GM18507 (cell line): ENCODE measurements at places on chromosomes 7 and 10.

DNA sequence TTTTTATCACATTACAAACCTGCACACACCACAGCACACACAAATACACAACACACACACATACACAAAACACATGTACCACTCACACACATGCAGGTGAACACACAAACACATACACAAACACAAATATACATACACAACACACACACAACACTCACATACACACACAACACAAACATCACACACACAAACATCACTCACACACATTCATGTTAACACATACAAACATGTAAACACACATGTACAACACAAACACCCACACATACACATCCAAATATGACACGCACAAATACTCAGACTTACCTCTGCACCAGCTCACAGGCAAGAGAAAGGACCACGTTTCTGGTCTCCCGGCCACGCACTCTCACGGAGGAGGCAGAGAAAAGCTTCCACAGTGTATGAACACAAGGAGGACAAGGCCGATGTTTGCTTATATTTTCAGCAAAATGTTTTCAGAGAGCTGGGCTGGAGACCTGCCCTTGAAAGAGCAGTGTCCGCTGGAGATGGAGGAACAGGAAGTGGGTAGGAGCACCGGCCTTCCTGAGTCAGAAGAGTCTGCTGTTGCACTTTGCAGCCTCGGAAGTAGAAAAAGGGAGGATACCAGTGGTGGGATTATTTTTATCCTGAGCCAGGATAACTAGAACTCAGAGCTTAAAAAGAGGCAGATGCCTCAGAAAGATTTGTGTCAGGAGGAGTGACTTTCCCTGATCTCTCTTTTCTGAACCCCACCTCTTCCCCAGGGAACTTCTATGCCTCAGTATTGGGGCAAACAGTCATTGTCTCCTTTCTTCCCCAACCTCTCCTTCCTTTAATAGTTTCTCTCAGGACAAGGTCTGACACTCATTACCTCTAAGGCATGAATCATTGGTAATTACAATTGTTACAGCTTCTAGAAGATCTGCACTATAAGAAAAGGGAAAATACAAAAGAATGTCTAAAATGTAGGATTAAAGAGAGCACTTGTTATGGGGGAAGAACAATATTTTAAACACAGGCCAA is at the start of gene GIMAP6:
Gene GIMAP6 (minus strand): TSS at position 520 of the 999 bp plus-strand sequence. CDS start 2,243 bp downstream, outside the sequence.
- DNase-seq: peak; percentile 39

DNA sequence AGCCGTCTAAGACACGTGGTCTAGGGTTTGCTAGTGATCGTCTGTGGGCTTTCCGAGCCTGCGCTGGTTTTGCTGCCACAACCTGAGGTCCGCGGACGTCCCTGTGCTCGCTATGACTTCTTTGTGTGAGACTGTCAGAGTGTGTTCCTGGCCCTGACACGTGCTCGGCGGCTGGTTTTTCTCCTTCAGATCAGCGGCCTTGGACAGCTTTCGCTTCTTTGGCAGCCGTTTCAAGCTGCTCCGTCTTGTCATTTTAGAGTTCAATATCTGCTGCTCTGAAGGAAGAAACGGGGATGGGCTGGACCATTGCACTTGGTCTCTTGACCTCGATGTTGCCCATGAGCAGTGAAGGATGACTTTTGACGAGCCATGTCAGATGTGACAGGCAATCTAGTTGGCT is 147.3 kb downstream of the MGMT start:
- no peak for DNase-seq

- DNase-seq: no peak
Observed at GRCh38 chr7:123528265-123528664, 6.1 kb downstream of the IQUB start.

DNA sequence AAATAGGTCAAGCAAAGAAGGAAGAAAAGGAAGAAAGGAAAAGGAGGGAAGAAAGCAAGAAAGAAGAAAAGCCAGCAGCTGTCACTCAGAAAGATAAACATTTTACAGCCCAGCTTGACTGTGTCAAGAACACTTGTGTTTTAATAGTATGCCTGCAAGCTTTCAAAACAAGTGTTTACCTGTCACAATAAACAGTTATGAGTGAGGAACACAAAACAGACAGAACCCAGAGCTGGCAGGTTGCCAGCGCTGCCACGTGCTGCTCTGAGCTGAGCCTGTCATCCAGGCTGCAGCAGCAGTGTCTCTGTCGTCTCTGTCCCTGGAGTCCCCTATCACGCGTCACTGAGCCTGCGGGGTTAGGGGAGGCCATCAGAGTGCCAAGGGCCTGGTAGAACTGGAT is 827.6 kb upstream of the AUTS2 start:
- DNase-seq: no peak

GRCh38 chr7:36562121-36562520 is 162.2 kb downstream of the AOAH start:
- DNase-seq: no peak

GRCh38 chr10:52111101-52111891 is 202.8 kb upstream of the DKK1 start:
- no peak for DNase-seq

- DNase-seq: no peak
Observed at GRCh38 chr7:67033251-67033650, 36.6 kb downstream of the TYW1 start.

DNA sequence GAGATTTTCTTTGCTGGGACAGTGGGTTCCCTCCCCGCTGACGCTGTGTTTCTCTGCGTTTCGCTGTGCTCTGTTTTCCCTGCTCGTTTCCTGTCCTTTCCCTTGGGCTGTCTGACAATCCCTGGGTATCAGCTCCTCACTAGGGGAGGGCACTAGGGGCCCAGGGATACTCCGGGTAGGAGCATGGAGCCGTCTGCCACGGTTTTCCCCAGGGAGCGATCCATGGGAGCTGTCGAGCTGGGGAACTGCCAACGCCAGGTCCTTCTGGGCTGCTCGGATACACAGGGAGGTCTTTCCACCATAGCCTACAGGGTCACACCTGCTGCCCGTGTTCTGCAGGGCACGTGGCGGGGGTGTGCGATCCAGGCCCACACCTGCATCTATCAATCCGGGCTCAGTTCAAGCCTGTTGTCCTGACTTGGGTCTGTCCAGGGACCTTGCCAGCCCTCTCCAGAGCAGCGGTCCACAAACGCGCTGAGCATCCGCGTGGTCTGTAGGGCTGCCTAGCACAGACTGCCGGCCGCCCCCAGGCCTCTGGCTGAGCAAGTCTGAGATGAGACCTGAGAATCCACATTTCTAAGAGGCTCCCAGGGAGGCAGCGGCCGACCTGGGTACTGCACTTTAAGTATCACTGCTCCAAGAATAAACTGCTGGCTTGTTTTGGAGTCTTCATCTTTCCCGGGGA is 263.1 kb downstream of the ELFN1 start:
- no peak for DNase-seq

DNA sequence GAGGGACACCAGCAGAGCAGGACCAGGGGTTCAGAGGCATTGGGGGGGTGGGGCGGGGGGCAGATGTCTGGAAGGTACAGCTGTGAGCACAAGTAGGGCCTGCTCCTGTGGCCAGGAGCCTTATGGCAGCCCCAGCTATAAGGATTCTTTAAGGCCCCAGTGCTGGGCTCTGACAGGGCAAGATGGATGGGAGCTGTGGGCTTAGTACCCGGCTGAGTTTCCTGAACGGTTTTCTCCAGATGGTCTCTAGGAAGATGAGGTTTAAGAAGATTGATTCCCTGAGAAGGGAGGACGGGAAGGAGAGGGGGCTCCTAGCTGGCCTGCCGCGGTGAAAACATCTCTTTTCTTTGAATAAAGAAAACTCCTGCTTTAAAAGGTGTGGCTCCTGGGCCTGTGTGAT is 30.1 kb upstream of the COMTD1 start:
- DNase-seq: no peak

GRCh38 chr7:46488607-46489006 is 567.5 kb upstream of the IGFBP3 start:
- DNase-seq: no peak

DNA sequence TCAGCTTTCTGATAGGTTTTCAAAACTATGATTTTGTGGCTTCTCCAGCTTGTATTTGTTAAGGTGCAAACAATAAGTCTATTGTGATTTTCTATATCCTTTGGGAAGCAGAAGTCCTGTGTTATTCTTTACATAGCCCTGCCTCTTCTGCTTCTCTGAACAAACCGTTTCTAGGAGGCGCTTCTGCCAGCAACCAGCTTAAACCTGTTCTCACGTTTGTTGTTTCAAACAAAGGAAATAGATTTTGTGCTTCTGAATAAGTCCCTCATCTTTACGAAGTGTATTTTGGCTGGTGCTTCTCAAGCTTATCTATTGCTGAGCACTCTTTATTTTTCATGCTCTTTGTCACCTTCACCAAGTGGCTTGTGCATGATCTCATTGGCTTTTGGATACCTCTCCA is 61.0 kb downstream of the VTI1A start:
- DNase-seq: no peak

DNA sequence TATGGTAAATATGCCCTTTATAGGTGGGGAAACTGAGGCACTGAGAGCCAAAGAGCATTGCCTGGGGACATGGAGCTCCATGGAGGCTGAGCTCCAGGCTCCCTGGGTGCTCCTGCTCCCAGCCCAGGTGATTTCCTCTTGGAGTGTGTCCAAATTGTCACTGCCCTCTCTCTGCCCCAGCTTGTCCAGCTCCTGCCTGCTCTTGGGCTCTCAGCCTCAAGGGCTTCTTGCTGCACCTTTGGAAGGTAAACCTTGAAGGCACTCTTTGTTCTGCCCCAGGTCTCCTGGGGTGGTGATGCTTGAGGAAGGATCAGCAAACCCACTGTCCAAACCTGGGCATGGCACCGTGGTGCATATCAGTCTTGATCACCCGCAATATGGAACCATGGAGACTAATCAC is 166.1 kb downstream of the RPS24 start:
- DNase-seq: no peak

GRCh38 chr10:34713875-34714274 is 101.2 kb downstream of the PARD3 start:
- no peak for DNase-seq

GRCh38 chr10:69573056-69573806 is at the start of gene NEUROG3:
Gene NEUROG3, minus strand, starts transcription at chr10:69573422. Its CDS starts 379 bp downstream, at chr10:69573043.
- peak; percentile 28 for DNase-seq

GRCh38 chr7:152876749-152877148 is 117.2 kb downstream of the ACTR3B start:
- DNase-seq: no peak

DNA sequence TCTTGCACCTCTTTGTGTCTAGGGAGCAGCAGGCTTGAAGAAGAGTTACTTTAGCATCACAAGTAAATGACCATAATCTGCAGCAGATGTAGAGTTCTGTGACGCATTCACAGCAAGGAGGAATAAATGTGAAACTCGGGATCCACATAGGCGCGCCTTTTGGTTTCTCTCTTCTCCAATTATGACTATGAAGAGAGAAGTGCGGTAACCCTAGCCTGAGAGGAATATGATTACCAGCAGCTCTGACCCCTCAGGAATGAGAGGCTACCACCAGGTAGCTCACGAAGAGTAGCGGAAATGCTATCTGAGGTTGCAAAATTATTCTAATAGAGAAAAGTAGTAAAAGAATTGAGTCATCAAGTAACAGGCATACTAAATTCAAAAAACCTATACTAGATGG is 25.2 kb upstream of the DMTF1 start:
- no peak for DNase-seq

GRCh38 chr7:100163871-100164270 is 4.5 kb downstream of the GAL3ST4 start:
- DNase-seq: no peak

DNA sequence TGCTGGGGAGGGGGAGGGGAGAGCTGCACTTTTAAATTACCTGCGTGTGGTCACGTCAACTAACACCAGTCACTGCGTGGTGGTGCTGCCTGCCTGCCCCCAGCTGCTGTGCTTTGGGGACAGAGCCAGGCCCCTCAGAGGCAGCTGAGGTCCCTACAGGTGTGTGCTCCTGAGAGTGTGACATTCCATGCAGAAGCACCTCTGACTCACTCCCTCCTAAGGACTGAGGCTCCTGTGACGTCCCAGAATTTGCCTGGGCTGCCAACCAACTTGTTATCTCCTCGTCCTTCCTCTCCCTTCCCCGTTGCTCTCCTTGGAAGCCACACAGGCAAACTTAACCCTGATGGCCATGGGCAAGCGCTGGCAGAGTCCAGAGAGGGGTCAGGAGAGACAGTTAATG is 563.0 kb downstream of the PARD3 start:
- DNase-seq: no peak

GRCh38 chr10:6711408-6711841 is 131.3 kb upstream of the PRKCQ start:
- no peak for DNase-seq

DNA sequence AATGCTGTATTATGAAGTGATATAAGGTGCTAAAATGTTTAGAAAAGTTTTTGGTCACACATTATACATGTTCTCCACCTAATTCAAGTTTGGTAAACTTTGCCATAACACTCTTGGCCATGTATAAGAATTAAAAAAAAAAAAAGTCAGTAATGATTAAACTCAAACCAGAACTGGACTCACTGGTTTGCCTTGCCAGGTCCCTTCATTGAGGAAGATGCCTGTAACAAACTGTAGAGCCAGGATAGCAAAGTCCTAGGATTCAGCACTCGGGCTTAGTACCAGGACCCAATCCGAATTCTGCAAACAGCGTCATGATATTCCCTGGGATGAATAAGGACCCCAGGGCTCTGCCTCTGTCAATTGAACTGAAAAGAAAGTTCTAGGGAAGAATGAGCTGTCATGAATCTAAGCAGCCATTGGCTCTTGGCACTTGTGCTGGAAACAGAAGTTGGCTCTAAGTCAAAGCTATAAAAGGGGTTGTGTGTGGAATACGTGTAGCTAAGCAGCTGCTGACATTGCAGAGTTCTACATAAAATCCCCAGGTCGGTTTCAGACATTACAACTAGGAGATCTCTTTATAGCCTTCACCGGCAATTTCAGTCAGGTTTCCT is 216.9 kb downstream of the C7orf25 start:
- no peak for DNase-seq

- DNase-seq: no peak
Observed at GRCh38 chr7:140176122-140176701, 571 bp downstream of the KDM7A start.

GRCh38 chr7:138289082-138289481 is 171.0 kb upstream of the TRIM24 start:
- DNase-seq: no peak

DNA sequence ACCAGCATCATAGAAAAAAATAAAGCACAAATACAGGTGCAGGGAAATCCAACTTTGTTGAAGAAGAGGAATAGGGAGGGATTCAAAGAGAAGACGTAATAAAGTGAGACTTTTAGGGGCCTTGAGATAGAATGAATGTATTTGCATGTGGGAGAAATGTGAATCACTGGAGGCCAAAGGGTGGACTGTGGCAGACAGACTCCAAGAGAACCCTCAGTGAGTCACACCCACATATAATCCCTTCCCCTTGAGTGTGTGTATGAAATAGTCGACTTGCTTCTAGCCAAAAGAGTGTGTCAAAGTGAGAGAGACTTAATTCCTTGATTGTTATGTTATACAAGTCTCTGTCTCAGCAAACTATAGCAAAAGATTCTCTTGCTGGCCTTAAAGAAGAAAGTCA is 101.3 kb upstream of the GHITM start:
- DNase-seq: no peak

DNA sequence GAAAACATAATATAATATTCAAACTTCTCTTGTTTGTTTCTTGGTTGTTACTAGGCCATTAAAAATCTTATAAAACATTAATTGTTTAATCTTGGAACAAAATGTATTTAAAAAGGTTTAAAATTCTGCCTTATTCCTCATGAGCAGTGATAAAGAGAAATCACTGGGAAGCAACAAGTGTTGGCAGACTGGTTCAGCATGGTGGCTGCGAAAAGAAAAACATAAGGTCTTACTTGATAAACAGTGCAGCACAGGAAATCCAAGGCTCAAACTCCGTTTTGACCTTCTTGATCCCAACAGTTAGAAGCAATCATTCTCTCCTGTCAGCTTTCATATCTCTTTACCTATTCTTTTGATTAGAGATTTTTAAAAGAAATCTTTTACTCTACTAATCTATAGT is 530.8 kb downstream of the CNTNAP2 start:
- no peak for DNase-seq
